ENCODE measurements at places on chromosomes 12 and 14. TPM values are rescaled to one million over a fixed set of nuclear protein-coding genes. Genes with fewer than 3 reads are reported as not detected.

TAC3 gene
- 45.3 TPM for polyA plus RNA-seq

RNASE4 gene
- polyA plus RNA-seq, result 3.7 TPM

- no peak for DNase-seq
Measured at GRCh38 chr14:49363821-49364751, 222.1 kb downstream of the RPS29 start.

GRCh38 chr14:25622763-25623162 lies 572.8 kb upstream of the STXBP6 start:
- DNase-seq, result no peak

DNA sequence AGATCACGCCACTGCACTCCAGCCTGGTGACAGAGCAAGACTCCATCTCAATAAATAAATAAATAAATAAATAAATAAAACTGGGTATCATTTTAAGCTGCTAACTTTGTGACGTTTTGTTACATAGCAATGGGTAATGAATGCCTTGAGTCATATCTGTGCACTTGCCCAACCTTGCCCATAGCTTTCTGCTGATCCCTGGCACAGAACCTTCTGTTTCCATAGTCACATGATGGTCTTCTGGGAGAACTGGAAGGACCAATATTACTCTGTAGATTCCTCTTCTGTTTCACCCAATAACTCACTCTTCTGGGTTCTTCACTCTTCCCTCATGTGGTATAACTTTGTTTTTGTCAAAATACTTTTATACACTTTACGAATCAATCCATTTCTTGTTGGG lies 140.8 kb downstream of the SCARB1 start:
- DNase-seq, result no peak

Data from H1 (cell line).